ENCODE measurements at places on chromosomes 11 and 22.

- DNase-seq, result no peak
Measured at GRCh38 chr11:113773092-113773415, 438 bp downstream of the ZW10 start.

- DNase-seq, result no peak
Measured at GRCh38 chr22:21921729-21922128, 30.9 kb downstream of the PPM1F start.

- DNase-seq, result no peak
Measured at GRCh38 chr22:37630839-37631435, 8.5 kb upstream of the SH3BP1 start.

GRCh38 chr22:26579331-26579886, 10.5 kb downstream of the TPST2 start:
- no peak for DNase-seq

- no peak for DNase-seq
Measured at GRCh38 chr22:46679706-46680269, 58.3 kb downstream of the CERK start.

GRCh38 chr11:617912-618682, 2.3 kb upstream of the IRF7 start:
- no peak for DNase-seq

- DNase-seq, result no peak
Measured at GRCh38 chr11:41190437-41191082, 268.9 kb downstream of the LRRC4C start.

- no peak for DNase-seq
Measured at GRCh38 chr11:107018902-107019493, 722 bp upstream of the GUCY1A2 start.

- DNase-seq, result no peak
Measured at GRCh38 chr11:107370390-107370789, 87.2 kb downstream of the CWF19L2 start.

- DNase-seq, result no peak
Measured at GRCh38 chr11:107198490-107199007, 180.3 kb upstream of the GUCY1A2 start.

Data from stimulated activated CD4-positive, alpha-beta T cell treated with anti-CD3 and anti-CD28 coated beads, Interleukin-15, amount 100 ng/mL, for 1 hour (primary cell).